ENCODE measurements at places on chromosomes 2 and 18. TPM values are rescaled to one million over a fixed set of nuclear protein-coding genes. Genes with fewer than 3 reads are reported as not detected.

DNA sequence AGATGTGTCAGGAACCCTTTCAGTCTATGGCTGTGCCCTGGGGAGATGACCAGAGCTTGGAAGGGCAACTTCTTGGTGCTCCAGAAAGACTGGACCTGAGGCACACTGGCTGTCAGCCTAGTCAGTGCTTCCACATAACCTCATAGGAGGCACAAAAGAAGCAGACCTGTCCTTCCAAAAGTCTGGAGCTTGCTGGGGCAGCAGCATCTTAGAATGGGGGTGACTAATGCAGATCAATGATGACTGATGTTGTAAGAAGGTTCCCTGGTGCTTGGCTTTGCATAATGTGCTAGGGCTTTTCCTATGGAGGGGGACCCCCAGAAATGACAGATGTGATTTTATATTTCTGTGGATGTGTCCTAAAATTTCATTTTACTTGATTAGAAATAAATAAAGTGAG lies 255.7 kb upstream of the THUMPD2 start:
- no peak for DNase-seq
- H3K4me1 ChIP-seq = peaks cover 19% of the 10 kb centered on the region
- H3K36me3 ChIP-seq = peaks cover 11% of the 10 kb centered on the region
- H3K27me3 ChIP-seq = no peaks in the 10 kb centered on the region

DNA sequence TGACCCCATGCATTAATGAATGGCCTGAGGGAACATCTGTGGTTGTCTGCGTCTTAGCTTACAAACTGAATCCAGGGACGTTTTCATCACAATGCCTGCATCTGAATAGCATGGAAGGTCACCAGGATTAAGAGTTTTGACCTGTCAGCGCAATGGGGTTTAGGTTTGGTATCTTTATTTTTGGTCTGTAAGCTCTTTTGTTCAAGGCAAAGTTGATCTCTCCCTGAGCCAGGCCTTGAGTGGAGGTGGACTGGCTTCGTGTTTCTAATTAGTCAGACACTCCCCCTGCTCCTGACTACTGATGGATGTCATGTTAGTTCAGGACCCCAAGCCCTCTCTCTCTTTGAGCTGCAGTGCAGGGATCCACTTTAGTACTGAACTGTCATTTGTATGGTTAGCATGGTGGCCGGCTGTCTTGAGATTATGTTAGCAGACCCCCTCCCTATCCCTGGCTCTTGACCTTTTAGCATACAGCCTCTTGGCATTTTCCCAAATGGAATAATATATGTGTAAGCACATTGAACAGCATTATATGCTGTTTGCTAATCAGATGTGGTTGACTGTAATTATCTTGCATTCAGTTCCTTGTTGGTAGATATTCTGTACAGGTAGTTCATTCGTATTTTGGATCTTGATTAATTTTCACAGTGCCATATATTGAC lies 59.2 kb downstream of the LYPD6 start:
- no peaks in the 10 kb centered on the region for H3K36me3 ChIP-seq
- DNase-seq = no peak
- no peak overlapping the region for H3K4me3 ChIP-seq
- H3K4me1 ChIP-seq = no peaks in the 10 kb centered on the region
- no peak overlapping the region for H3K27ac ChIP-seq
- peaks cover 3% of the 10 kb centered on the region for H3K27me3 ChIP-seq

The DSC2 gene
- not detected for total RNA-seq

The AFF3 gene
- 5.7 TPM for total RNA-seq

DNA sequence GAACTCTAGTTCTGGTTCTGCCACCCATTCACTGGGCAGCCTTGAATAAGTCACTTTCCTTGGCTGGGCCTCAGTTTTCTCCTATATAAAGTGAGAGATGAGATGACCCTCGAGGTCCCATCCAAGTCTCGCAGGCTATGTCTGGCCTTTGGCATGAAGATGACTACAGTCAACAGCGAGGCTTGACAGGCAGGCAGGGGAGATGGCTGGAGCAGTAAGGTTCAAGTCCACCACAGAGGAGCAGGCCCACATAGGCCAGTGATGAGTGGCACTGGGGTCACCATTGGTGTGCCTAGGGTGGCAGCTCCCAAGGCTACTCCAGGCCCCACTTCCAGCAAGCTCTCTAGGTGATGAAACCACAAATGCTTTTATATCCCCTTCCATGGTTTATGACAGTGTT lies 161.4 kb downstream of the ZFP36L2 start:
- no peak overlapping the region for H3K27ac ChIP-seq
- peaks cover 10% of the 10 kb centered on the region for H3K36me3 ChIP-seq
- no peak for DNase-seq
- H3K4me3 ChIP-seq = no peak overlapping the region

DNA sequence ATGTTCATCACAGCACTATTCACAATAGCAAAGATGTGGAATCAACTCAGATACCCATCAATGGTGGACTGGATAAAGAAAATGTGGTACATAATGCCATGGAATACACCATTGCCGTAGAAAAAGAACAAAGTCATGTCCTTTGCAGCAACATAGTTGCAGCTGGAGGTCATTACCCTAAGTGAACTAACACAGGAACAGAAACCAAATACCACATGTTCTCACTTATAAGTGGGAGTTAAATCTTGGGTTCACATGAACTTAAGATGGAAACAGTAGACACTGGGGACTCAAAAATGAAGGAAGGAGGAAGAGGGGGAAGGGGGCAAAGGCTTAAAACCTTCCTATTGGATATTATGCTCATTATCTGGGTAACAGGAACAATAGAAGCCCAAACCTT lies 228.1 kb upstream of the RAB6C start:
- H3K27ac ChIP-seq = no peak overlapping the region
- H3K4me1 ChIP-seq = no peaks in the 10 kb centered on the region
- H3K36me3 ChIP-seq = no peaks in the 10 kb centered on the region
- DNase-seq = no peak
- no peaks in the 10 kb centered on the region for H3K27me3 ChIP-seq
- H3K4me3 ChIP-seq = no peak overlapping the region

DNA sequence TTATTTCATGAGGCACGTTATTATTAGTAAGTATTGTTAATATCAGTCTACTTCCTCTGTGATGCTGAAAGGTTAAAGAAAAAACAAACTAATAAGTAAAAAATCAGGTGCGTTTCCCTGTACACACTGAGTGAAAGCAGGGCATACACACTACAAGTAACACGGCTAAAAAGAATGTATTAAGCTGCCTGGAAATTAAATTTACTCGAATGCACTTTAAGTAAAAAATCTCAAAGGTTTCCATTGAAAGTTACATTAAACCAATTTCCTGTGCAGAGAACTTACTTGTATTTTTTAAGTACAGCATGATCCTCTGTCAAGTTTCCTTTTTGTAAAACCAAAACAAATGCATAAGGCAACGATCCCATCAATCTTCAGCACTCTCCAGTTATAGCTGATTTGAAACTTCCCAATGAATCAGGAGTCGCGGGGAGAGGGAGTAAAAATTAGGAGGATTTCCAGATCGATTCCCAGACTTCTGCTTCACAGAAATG lies 633 bp downstream of the BCL2 start:
- H3K27me3 ChIP-seq = no peaks in the 10 kb centered on the region
- peaks cover 44% of the 10 kb centered on the region for H3K36me3 ChIP-seq
- DNase-seq = no peak
- H3K27ac ChIP-seq = peak overlapping the region; percentile 95
- H3K4me3 ChIP-seq = peak overlapping the region; percentile 99

GRCh38 chr2:217409949-217410680 lies 550.3 kb upstream of the TNP1 start:
- no peaks in the 10 kb centered on the region for H3K36me3 ChIP-seq
- no peak overlapping the region for H3K27ac ChIP-seq
- no peak overlapping the region for H3K4me3 ChIP-seq
- H3K4me1 ChIP-seq = no peaks in the 10 kb centered on the region
- DNase-seq = no peak

DNA sequence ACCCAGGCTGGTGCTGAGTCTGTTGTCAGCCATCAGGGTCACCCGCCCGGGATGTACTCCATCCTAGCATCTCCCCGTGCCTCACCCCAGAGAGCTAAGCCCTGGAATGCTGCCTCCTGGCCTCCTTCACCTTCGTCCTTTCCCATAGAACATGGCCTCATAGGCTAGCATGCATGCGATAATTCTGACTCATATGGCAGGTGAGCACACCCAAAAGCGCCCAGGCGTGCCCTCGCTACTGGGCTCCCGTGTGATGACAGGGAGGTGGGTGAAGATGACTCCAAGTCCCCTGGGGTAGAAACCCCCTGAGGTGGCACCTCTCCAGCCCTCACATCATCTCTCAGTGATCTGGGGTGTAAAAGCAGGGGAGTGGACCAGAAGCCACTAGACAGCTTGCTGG lies 7.3 kb downstream of the SPR start:
- H3K4me1 ChIP-seq = no peaks in the 10 kb centered on the region
- H3K27me3 ChIP-seq = peaks cover 26% of the 10 kb centered on the region
- no peaks in the 10 kb centered on the region for H3K36me3 ChIP-seq

DNA sequence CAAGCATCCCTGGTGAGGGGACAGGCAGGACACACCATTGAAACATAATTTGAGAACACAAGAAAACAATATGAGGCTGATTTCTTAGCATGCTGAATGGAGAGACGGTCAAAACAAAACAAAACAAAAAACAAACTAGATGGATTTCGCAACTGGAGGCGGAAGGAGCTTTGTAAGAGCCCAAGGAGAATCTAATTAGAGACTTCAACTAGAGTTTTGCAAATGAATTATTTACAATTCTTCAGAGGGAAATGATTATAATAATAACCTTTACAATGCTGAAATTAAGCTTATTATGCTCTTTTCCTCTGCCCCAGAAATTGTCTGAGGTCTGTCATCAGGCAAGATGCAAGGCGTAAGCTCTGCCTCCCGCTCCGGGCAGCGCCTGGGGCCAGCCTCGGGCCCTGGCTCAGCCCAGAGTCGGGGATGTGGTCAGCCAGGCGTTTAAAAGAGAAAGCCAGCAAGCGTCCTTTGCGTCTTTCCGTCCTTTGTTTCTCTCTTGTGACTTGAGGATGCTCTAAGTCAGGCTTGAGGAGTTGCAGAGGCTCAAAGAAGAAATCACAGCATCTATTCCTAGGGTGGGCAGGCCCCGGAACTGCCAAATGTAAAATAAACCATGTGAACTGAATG lies 139.6 kb downstream of the TWIST2 start:
- H3K36me3 ChIP-seq = no peaks in the 10 kb centered on the region
- H3K27ac ChIP-seq = no peak overlapping the region
- no peak overlapping the region for H3K4me3 ChIP-seq
- no peaks in the 10 kb centered on the region for H3K4me1 ChIP-seq

The RNU2-63P gene
- 34.9 TPM for total RNA-seq
